ENCODE measurements at places on chromosomes 4 and X.

DNA sequence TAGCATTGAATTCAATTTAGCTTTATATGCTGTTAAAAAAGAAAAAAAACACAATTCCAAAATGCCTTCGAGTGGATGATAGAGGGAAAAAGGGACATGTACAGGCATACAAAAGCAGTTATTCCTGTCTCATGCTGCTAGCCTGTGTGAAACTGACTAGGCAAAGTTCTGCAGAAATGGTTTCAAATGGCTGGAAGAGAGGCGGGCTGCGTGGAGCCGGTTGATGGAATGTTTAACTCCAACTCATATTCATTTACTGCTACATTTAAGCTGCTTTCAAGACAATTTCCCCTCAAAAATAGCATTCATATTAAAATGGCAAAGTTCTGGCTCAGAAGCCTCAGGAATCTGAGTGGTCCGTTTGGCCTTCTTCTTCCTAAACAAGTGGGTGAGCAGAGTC, 143.8 kb upstream of the PPARGC1A start:
- DNase-seq: no peak

GRCh38 chrX:28058901-28059300, 77.7 kb upstream of the DCAF8L1 start:
- no peak for DNase-seq

- no peak for DNase-seq
Measured at GRCh38 chr4:75634281-75634680, 4.0 kb upstream of the CDKL2 start.

DNA sequence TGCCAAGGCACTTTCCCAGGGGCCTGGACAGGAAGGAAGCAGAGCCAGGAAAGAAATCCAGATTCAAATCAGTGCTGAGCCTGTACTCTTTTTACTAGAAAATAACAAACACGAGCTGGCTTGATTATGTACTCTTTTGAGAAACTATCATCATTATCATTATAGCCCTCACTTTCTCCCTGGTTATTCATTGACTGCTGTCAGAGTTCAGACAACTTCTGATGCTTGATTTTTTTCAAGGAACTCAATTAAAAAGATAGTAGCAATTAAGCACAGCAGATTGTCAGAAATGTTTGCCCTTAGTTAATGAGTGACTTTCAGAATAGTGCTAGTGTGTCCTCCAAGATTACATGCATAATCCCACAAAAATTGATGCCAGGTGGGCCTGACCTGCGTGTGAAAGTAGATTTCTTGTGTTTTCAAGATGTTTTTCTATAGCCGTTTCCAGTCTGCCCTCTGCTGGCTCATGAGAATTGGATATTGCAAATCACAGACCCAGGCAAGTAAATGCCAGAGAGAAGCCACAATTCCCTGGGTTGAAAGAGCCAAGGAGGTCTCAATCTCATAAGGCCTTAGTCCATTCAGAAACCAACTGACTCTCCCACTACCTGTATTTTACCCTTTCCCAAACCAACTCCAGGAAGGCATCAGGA, 14.3 kb upstream of the PNPLA4 start:
- DNase-seq: no peak

- no peak for DNase-seq
Measured at GRCh38 chr4:100674976-100675375, 157.2 kb upstream of the EMCN start.

DNA sequence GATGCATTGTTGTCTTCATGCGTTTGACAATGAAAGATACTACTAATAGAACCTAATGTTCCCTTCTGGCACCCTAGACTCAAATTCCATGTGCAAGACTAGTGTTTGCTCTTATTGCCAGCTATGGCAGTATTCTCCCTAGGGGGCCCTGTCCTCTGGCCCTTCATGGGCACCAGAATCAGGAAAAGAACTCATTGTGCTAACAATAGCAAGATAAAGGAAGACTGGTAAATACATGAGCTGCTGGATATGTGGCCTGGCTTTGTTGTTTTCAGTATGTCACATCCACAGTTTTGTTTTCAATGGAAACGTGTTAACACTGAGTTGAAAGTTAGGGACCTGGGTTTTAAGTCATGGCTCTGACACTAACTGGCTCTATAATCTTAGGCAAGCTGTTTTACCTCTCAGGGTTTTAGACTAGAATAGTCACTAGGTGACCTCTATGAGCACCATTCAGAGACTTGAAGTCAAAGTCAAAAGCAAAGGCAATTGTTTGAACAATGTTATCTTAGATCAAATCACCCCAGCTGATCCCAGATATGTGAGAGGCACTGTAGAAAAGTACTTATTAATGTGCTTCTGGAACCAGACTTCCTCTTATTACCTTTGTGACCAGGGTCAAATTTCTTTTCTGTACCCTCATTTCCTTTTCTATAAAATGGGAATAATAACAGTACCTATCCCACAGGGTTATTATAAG, 253.7 kb upstream of the DIAPH2 start:
- DNase-seq: no peak

DNA sequence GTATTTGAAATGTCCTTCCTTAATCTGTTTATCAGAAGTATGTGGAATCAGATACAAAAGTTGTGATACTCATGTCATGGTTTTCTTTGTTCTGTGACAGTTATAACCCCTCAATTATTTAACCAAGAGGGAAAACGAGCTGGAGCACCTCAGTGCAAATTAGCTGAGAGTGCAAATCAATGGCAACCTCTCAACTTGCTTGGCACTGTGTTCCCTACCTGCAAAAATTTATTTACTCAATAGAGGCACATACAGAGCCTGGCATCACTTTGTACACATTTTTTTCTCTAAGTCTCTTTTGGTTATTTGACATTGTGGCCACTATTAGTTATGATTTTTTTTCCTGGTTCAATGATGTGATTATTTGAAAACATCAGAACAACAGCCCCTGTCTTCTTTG, 186.2 kb downstream of the STIM2 start:
- no peak for DNase-seq

DNA sequence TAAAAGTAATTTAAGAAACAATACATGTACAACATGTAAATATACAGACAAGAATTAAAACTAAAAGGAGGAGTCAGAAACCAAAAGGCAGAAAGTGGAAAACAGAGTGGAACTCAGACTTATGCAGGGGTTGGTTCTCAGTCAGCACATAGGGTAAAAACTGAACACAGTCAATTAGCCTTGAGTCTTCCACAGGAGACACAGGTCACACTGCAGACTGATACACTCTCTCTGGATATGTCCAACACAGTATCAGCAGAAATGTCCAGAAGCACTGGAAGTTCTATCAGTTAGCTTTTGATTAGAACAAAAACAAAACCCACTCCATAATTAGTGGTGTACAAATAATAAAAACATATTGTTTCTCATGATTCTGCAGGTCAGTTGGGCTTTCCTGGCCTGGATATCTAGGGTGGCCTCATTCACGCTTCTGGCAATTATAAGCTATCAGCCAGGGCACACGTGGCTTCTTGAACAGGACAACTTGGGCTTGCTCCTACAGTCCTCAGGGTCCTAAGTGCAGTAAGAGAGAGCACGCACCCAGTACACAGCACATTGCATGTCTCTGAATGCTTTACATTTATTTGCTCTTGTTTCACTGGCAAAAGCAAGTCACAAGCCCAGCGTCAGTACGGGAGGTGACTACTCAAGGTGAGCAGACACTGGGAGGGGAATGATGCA, 21.6 kb downstream of the TEC start:
- no peak for DNase-seq

- DNase-seq: no peak
Measured at GRCh38 chr4:13968723-13969122, 341.2 kb upstream of the BOD1L1 start.

DNA sequence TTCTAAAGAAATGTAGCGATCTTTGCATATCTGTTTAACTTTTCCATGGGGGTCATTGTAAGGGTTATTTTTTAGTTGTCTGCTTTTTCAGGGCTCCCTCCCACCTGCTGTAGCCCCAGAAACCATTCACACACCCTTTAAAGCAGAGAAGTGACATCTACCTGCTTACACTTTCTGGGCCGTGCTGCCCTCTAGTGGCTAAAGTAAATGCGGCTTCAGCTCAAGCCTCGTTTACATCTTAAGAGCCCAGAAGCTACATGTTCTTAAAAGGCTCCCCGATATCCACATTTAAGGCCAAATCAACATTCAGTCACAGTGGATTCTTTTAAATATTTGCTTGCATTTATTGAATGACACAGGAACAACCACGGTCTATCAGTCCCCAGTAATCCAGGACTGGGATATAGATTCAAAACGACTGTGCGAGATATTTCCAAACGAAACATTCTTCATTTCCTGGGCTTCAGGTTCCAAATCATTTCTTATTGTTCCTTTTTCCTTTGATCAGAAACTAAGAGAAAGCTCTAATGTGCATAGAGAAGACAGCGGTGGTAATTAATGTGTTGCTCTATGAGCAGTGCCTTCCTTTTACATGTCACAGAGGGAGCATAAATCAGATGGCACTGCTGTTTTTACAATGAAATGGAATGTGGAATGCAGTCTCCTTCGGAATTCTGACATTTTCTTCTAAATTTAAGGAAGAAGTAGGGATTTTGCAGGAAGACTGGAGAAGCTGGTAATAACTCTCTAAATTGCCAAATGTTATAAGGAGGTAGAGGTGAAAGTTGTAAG, 119.9 kb downstream of the RASGEF1B start:
- peak; percentile 68 for DNase-seq

GRCh38 chrX:30577362-30577991, at the start of gene TASL:
Gene TASL, minus strand, starts transcription at chrX:30577766. Its CDS starts 17,411 bp downstream, at chrX:30560355.
- peak; percentile 5 for DNase-seq

- DNase-seq: no peak
Measured at GRCh38 chr4:108327642-108328382, 159.1 kb upstream of the LEF1 start.

GRCh38 chr4:75429208-75429607, 85.0 kb downstream of the RCHY1 start:
- no peak for DNase-seq

DNA sequence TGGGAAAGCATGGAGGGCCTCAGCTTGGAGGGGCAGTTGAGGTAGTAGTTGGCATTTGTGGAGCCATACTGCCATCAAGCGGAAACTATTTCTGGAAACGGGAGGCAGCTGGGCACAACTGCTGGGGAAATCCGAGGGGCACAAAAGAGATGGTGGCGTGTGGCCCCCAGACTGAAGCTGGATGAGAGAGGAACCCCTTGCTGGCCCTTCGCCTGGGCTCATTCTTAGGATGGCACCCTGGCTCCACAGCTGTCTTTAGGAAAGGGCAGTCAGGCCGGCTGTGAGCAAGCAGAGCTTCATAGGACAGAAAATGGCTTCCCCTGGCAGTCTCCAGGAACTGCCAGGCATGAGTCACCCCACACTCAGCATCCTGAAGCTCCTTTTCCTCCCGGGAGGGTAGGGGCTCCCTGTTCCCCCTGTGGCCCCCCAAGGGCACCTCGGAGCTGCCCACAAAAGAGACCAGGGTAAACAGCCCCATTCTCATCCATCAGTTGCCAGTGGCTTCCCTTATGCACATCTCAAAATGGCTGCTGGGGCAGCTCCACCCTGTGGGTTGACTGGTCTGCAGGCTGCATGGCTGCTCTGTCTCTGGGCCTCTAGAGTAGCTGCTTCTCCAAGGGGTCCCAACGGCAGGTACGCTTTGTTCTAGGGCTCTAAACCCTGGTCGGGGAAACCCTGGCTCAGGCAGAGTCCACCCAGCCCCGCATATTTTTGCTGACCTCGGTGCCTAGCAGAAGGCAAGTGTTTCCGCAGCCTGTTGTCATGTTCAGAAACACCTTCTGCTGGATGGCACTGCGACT, 64.7 kb downstream of the NBDY start:
- DNase-seq: no peak

- DNase-seq: no peak
Measured at GRCh38 chr4:73213916-73214653, 44.5 kb downstream of the ANKRD17 start.

- DNase-seq: no peak
Measured at GRCh38 chr4:102007959-102008425, 217.5 kb downstream of the BANK1 start.

GRCh38 chrX:15815779-15816437, 25.6 kb downstream of the ZRSR2 start:
- DNase-seq: no peak

- no peak for DNase-seq
Measured at GRCh38 chr4:151438154-151438553, 29.2 kb downstream of the FHIP1A start.

DNA sequence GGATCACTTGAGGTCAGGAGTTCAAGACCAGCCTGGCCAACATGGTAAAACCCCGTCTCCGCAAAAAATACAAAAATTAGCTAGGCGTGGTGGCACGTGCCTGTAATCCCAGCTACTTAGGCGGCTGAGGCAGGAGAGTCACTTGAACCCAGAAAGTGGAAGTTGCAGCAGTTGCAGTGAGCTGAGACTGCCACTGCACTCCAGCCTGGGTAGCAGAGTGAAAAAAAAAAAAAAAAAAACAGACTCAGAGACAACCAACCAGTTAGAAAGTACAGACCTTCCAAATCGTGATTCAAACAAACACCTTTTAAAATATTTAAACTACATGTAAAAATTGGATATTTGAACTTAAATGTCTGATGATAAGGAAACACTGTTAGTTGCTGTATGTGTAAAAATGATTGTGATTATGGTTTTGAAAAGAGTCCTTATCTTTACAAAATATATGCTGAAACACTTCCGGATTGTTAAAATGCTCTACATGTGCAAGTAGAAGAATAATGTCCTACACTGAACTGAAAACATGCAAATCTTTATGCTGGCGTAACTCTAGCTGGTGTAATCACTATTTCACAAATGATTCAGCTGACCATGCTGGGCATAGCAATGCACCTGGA, 37.8 kb downstream of the SH3KBP1 start:
- DNase-seq: no peak

- DNase-seq: no peak
Measured at GRCh38 chrX:114390251-114390796, 193.6 kb upstream of the HTR2C start.

- no peak for DNase-seq
Measured at GRCh38 chr4:125184116-125184515, 130.6 kb upstream of the FAT4 start.

DNA sequence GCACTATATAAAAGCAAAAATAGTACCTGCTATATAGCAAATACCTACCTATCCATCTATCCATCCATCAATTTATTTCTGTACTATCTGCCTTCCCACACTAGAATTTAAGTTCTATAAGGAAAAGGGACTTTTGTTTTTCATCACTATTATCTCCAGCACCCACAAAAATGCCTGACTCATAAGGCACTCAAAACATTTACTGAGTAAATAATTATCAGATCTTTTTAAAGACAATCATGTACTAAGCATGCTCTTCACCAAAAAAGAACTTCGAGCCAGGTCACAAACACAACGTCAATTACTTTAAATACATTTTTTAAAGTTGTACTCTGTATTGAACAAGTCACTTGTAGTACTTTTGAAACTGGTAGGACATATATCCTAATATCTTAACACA, 119.9 kb downstream of the FBXW7 start:
- DNase-seq: no peak

GRCh38 chr4:53507671-53508286, 83.5 kb downstream of the LNX1 start:
- DNase-seq: no peak

DNA sequence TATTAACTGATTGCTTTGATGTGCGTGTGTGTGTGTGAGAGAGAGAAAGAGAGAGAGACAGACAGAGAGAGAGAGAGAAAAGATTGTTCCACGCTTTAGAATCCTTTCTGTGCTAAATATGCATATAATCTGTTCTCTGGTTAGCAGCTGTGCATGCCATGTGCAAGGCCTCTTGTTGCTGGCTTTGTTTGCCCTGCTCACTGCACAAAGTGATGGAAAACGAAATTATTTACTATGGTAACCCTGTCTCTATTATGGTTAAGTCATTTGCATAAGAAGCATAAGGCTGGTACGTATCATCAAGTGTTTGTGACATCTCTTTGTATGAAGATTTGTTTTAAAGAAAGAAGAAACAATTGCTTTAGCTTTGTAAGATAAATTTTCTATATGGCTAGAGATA, 190.2 kb upstream of the POF1B start:
- DNase-seq: no peak
